Stimulated activated naive CD4-positive, alpha-beta T cell treated with Interleukin-2 at 50 U/mL for 16 hours (primary cell): ENCODE measurements at places on chromosomes 11 and 22.

DNA sequence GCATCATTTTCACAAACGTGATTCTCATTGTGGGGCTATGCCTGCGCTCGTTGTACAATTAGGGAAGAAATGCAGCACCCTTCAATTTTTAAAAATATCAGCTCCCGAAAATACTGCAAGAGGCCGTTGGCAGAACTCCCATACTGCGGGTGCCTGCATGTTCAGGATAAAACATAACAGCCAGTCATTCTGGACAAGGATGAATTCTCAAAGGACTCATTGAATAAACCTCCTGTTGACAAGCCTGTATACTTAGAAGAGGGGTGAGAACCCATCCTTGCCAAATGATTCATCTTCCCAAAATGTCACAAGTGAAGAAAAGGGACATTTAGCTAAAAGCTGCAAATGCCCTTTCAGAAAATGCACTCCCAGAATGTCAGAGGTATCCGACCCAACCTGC is 141.9 kb downstream of the CSNK2A3 start:
- no peak for DNase-seq

GRCh38 chr11:65854161-65854592 is 3.8 kb downstream of the CFL1 start:
- no peak for DNase-seq

DNA sequence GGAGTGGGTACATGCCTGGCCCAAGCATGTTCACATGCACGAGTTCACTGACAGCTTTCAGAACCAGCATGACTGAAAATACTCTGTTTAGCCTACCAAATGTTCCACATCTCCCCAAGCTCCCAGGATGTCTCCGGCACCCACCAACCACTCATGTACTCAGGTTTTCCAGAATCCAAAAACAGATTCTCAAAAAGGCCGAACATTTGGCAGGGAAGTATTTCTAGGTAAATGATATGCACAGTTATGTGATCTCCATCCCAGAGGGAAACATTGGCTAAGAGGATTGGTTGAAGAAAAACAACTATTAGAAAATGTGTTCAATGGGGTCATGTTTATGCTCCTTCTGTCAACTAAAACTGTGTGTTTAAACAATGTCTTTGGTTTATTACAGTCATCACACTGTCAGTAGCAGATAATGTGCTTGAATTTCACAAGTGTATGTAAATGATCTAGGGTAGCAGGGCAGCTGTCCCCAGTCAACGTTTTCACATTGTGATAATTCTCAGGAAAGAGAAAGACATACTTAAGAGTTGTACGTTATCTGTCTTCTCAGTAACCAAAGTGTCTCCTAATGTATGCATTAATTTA is 52.3 kb downstream of the BARX2 start:
- no peak for DNase-seq

DNA sequence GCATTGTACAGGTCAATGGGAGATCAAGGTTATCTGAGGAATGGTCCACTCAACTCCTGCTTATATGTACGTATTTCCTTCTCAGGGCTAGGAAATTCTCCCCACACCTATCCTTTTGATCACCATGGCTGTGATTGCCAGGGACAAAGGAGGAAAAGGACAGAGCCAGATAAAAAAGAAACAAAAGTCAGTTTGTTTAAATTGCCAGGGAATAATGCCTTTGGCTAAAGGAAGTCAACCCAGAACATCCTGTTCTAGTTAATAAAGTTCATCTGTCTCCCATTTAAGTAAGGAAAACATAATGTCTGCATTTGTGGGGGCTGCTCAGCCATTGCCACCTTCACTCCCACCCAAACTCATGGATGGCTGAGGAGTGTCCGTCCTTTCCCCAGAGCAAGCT is 124.7 kb downstream of the ME3 start:
- no peak for DNase-seq

- no peak for DNase-seq
Observed at GRCh38 chr11:134086376-134086775, 17.5 kb downstream of the JAM3 start.
